8988T (cell line): ENCODE measurements at places on chromosomes 5 and 9.

- no peak for DNase-seq
These were observed 117.5 kb downstream of the ZNF608 start for GRCh38 chr5:124628721-124629596.

GRCh38 chr5:110383231-110383630 lies 343.2 kb downstream of the TMEM232 start:
- DNase-seq = no peak

GRCh38 chr5:148976569-148977381 lies 86.1 kb downstream of the SH3TC2 start:
- DNase-seq = no peak

DNA sequence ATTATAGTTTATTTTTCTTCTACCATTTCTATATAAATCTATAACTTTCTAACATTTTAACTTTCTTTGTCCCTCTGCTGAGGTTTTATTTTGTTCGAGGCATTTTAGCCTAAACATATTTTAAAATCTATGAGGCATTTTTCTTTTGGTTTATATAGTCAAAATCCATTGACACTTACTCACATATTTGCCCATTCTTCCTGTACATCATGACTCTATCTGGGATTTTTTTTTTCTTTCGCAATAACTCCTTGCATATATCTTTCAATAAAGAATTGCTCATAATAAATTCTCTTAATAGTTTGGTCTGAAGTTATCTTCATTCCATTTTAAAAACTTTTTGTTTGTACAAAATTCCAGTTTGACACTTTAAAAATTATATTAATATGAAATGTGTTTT lies 632.3 kb downstream of the TLE4 start:
- DNase-seq = no peak

DNA sequence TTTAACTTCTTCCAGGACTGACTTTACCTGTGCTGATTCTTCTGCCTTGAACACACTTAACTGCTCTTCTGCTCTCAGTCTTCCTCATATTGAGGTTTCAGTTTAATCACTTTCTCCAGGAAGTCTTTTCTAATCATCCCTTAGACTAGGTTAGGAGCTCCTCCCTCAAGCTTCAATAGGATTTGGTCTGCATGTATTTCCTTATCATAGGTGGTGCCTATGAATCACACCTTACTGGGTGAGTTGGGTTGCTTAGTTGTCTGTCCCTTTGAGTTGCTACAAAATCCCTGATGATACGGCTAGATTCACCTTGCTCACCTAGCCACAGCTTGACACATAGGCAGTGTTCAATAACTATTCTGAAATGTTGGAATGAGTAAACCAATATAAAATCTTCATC lies 164.4 kb downstream of the DNAH5 start:
- no peak for DNase-seq

DNA sequence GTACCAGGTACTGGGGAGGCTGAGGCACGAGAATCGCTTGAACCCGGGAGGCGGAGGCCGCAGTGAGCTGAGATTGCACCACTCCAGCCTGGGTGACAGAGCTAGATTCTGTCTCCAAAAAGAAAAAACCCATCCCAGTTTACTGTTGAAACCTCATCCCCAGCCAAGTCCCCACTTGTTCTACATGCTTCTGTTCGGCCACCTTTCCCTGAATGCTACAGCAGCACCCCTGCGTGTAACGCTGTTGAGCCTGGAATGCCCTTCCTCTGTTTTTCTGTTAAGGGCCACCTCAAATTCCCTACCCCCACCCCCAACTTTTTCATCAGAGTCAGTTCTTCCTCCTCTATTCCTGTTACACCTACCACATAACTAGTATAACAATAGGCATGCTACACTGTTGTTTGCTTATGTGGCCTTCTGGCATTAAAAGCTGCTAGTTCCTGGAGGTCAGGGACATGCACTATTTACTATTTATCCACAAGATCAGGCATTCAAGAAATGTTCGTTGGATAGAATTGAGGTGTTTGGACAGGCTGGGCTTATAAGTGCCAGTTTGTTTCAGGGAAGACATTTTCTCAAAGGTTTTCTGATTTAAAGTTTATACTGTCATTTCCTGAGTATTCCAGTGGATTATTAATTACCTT lies 47.1 kb upstream of the C5orf47 start:
- DNase-seq = no peak

GRCh38 chr9:130845254-130845653 lies 10.2 kb downstream of the ABL1 start:
- DNase-seq = no peak

DNA sequence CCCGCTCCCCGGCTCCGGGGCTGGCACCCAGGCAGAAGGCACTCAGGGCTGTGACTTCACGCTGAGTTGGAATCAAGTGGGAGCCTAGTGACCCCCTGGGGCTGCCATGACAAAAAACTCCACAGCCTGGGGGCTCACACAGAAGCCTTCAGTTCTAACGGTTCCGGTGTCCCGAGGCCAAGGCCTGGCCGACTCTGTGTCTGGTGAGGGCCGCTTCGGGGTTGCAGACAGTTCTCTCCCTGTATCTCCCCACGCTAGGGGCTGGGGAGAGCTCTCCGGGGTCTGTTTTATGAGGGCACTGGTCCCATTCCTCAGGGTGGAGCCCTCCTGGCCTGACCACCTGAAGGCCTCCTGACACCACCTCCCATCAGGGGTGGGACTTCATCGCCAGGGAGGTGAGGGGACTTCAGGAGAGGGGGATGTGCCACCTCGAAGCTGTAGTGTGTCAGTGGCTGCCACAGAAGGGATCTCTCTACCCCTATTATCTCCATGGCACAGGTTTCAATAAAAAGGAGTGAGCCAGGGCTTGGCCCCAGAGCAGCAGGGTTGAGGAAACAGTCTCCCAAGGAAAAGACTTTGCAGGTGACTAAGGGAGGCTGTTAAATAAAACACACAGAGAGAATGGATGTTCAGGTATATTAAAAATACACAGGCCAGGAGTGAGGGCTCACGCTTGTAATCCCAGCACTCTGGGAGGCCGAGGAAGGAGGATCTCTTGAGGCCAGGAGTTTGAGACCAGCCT lies 1.5 kb upstream of the SLC6A3 start:
- DNase-seq = no peak

- DNase-seq = no peak
These were observed 532.7 kb upstream of the ST8SIA4 start for GRCh38 chr5:101435768-101436167.

DNA sequence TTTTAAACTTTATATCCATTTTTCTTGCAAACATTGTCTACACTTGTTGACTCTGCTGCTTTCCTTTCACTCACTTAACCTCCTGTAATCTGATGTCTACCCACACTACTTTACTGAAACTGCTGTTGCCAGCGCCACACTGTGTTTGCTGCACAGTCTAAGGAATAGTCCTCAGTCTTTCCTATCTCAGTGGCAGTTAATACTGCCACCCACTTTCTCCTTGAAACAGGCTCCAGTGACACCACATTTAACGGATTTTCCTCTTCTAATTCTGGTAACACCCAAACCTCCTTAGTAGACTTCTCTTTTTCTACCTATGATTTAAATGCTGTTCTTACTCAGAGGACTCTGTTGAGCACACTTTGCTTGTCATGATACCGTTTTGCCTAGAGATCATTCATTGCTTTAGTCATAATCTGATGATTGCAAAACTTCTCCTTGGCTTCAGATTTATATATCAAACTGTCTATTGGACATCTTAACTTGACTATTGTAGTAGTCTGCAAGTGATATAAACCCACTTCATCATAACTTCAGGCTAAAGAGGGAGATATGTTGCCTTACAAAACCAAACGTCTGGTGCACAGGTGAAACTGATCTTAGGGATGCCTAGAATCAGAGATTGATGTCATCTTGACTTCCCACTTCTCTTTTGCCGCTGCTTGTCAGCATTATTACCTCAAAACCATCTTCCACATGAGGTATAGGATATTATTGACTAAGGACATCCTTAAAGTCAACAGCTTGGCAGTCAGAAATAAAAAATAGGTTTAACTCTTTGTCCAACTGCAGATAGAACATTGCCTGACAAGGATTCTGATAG lies 94.1 kb downstream of the CDC42SE2 start:
- DNase-seq = no peak

- no peak for DNase-seq
These were observed 134.9 kb downstream of the TMEM167A start for GRCh38 chr5:82942083-82942881.

- DNase-seq = no peak
These were observed 68.3 kb downstream of the AK8 start for GRCh38 chr9:132809677-132810271.

DNA sequence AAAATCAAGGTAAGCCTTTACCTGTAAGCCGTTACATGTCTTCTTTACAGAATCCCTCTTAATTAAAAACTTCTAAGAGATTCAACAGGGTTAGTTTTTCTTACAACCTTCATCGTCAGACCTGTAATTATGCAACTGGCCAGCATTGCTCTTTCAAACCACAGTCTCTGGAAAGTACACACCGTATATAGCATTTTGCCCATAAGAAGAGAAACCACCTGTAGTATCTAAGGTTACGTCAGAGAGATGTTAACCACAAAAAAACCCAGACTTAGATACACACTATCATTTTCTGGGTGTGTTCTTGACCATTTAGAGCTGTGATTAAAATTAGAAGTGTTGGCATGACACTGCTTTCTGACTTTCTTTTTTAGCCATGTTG lies 140.0 kb downstream of the MUSK start:
- DNase-seq = no peak

DNA sequence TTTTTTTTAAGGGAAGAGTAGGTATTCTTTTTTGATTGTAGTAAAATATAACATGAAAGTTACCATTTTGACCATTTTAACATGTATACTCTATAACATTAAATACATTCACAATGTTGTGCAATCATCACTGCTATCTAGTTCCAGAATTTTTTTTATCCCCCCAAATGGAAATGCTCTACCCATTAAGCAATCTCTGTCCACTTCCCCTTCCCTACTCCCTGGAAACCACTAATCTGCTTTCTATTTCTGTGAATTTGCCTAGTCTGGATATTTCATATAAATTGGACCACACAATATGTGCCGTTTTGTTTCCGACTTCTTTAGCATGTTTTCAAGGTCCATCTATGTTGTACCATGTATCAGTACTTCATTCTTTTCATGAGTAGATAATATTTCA lies 429.5 kb downstream of the TLE1 start:
- DNase-seq = no peak

DNA sequence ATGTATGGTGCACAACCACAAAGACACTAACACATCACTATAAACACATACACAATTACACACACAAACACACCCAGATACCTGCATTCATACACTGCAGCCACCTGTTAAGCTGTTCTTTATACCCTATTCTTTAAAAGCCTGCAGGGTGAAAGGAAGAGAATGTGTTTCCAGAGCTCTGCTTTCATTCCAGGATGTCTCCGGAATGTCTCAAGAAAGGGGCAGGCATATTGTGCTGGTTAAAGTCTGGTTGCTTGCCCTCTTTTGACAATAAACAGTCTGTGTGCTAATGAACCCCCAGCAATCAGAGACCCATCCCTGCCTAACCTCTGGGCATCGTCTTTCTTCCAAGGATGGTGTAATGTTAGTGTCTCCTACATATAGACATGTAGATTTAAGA lies 181.6 kb downstream of the EPB41L4A start:
- no peak for DNase-seq

DNA sequence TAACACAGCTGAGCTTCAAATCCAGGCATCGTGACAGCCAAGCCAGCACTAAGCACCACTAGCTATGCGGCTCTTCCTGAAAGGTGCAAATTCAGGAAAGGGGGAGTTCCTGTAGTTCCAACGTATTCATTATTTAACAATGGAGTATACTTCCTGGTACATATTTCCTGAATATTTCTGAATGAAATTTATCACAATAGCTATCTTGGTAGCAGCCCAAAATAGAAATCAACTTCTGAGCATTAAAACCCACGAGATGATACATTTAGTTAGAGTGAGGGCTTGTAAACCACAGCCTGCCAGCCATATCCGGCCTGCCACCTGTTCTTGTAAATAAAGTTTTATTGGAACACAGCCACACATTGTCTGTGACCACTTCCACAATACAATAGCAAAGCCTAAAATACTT lies 109.7 kb upstream of the RETREG1 start:
- DNase-seq = no peak

GRCh38 chr9:136856541-136857141 lies 4.5 kb downstream of the MAMDC4 start:
- DNase-seq = peak; percentile 16

GRCh38 chr5:80182809-80183580 lies 72.9 kb downstream of the SERINC5 start:
- no peak for DNase-seq

- no peak for DNase-seq
These were observed 42.2 kb upstream of the FSD1L start for GRCh38 chr9:105405514-105406131.

DNA sequence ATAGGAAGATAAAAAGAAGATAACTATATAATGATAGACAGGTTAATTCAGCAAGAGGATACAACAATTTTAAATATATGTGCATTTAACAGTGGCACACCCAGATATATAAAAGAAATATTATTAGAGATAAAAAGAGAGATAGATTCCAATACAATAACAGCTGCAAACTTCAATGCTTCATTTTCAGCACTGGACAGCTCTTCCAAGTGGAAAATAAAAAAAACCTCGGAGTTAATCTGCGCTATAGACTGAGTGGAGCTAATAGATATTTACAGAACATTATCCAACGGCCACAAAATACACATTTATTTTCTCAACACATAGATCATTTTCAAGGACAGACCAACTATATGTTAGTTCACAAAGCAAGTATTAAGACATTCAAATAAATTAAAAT lies 1229.5 kb upstream of the CDH6 start:
- no peak for DNase-seq

GRCh38 chr9:114738581-114739316 lies 56.8 kb upstream of the TEX48 start:
- DNase-seq = peak; percentile 26

DNA sequence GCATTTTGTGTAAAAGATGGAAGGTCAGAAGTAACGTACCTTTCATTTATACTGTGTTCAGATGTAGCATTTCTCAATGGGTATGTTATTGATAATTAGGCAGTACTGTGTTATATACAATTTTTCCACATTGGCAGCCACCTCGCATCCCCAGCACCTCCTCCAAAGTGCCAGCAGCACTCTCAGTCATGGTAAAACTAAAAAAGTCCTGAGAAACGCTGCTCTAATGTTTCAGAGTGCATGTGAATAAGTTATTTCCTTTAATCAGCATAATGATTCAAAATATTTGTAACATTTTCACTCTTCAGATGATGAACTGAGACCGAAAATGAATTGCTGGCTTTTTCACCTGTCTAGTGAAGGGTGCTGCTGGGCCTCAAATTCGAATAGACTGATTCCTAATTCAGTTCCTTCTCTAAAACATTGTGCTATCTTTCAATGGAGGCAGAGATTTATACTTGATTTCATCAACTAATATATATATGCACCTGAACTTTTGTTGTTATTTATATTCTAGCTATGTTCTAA lies 79.9 kb upstream of the ANKRD55 start:
- DNase-seq = no peak

DNA sequence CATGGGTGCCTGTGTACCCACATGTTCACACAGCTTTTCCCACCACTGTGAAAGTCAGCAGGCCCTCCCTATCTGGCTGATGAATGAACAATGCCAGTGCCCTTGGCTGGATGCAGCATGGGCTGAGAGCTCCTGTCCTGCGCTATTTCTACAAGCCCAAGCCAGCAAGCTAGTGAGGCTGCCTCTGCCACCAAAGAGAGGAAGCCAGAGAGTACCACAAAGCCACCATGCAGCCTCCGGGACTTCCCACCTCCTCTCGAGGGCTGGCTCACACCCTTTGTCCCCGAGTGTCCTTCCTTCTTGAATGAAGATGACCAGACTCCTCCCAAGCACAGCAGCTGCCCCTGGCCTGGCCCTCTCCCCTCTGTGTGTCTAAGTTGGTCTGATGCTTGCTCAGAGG lies 76.5 kb downstream of the SH3PXD2B start:
- DNase-seq = no peak
